Spinal cord (tissue), 10 donors: ENCODE measurements at places on chromosomes 4 and X.
A peak's percentile ranks its signal among the peaks of the same experiment; 100 is the strongest.

GRCh38 chr4:112127803-112128202, 17.5 kb upstream of the FAM241A start:
- no peak for DNase-seq

DNA sequence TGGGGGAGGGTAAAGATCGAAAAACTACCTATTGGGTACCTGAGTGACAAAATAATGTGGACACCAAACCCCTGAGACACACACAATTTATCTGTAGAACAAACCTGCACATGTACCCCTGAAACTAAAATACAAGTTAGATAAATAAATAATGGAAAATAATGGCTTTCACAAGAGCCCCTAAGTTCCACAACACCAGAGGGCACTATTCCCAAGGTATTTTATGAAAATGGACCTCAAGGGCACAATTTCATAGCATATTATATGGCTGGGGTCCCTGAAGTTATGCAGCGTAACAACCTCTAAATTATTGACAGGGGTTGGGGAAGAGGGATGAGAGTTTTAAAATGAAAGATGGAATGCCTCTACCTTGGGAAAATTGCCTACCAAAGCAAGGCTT, 81.3 kb upstream of the TMEM33 start:
- no peak for DNase-seq

DNA sequence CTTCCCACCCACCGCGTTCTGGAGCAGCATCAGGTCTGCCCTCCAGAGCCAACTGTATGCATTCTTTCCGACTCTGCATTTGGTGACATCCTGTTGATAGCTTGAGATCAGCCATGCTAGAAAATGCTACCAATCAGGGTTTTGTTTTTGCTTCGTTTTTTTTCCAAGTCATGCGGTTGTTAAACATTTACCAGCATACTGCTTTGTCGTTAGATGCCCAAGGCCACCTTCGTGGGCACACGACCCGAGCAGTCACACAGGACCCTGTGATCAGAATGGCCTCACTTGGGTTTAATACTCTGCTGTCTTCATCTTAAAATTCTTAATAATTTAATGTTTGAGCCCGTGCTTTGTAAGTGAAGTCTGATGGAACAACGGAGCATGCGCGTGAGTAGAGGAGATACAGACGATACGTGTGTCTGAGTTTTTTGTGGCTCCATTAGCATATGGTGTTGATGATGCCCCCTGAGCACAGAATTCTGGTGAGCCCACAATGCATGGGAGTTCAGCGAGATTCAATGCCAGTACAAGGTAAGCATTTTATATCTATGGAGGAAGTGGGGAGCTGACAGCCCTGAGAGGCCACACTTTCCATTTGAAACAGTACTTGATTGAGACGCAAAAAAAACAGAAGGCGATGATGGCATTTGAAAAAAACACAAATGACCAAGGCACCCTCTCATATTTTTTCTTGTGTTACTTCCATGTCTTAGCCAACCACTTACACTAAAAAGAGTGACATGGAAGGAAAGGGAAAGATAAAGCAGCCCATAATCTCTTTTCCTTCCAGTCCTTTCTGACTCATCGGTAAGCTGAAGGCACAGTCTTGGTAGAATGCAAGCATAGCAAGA, 323.6 kb downstream of the BCOR start:
- no peak for DNase-seq

DNA sequence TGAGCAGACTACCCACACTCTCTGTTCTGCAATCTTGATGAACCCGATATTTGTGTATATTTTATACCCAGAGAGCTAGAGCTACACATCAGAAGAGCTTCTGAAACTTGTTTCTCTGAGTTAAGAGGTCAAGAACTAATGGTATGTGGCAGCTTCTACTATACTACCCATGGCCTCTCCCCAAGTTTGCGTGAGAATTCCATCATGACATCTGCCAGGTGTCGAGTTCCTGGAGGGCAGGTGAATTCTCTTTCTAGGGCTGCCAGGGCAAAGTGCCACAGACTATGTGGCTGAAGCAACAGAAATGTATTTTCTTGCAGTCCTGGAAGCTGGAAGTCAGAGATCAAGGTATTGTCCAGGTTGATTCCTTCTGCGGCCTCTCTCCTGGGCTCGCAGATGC, 4.4 kb downstream of the SORCS2 start:
- no peak for DNase-seq

DNA sequence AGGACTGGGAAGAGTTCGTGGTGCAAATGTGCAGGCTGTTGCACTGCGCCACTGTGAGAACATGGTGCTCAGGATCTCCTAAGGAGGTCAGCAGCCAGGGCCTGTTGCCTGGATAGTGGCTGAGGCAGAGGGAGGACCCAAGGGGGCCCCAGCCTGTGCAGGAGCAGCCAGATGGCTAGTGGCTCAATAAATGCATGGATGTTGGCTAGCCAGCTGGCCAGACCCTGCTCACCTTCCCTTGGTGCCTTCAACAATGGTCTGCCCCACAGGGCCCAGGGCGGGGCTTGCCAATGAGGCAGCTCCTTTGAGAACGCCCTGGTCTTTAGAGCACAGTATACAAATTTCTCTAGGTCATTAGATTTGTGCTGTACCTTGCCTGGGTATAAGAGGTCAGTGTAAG, 67.4 kb downstream of the TNIP2 start:
- no peak for DNase-seq

GRCh38 chr4:15198070-15198727, 195.9 kb downstream of the CPEB2 start:
- peak; percentile 6 for DNase-seq

GRCh38 chr4:109303140-109303496, 660 bp upstream of the COL25A1 start:
- DNase-seq: no peak

DNA sequence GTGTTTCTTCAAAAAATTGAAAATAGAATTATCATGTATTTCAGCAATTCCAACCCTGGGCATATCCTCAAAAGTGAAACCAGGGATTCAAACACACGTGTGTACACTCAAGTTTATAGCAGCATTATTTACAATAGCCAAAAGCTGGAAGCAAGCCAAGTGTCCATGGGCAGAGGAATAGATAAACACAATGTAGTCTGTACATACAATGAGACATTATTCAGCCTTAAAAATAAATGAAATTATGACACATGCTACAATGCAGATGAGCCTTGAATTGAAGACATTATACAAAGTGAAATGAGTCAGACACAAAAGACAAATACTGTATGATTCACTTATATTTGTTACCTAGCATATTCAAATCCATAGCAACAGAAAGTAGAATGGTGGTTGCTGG, 853.4 kb downstream of the STIM2 start:
- no peak for DNase-seq

DNA sequence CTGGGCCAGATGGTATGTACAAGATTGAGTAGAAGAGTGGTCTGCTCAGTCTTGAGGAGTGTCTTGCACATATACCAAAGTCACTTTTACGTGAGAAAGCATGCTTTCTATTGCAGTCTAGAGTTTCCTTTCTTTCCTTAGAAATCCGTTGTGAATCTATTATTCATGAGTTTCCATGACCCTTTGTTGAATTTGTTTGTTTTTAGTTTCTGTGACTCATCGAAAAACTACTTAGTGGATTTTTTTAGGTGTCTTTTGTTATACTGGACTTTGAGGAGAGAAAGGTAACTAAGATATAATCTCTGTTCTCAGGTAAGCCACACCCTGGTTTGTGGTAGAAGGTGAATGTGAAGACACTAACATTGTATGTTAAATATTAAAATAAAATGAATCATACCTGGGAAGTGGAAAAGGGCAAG, 23.0 kb downstream of the GALNT7 start:
- no peak for DNase-seq

- peak; percentile 35 for DNase-seq
Observed at GRCh38 chr4:1356181-1356998, 9.4 kb downstream of the UVSSA start.

- DNase-seq: no peak
Observed at GRCh38 chr4:118352843-118353533, at the start of gene PRSS12. Gene PRSS12, minus strand, starts transcription at chr4:118353003. Its CDS starts 283 bp downstream, at chr4:118352720.

DNA sequence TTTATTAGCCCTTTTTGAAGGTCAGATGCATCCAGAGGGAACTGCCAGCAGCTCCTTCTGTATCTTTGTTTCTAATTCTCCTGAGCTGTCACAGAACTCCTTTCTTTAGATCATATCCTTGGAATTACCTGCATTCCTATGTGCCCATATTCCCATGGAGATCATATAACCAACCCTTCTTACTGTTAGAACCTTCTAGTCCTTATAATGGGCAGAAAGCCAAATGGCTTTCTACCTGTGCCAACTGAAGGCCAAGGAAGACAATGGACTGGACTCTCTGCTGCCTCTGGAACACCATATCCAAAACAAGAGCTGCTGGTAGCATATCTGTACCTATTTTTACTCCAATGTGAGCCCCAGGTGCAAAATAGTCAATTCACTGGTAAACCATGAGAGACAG, 60.7 kb downstream of the TBC1D9 start:
- no peak for DNase-seq

GRCh38 chr4:140870427-140870826, 114.2 kb upstream of the TBC1D9 start:
- no peak for DNase-seq

DNA sequence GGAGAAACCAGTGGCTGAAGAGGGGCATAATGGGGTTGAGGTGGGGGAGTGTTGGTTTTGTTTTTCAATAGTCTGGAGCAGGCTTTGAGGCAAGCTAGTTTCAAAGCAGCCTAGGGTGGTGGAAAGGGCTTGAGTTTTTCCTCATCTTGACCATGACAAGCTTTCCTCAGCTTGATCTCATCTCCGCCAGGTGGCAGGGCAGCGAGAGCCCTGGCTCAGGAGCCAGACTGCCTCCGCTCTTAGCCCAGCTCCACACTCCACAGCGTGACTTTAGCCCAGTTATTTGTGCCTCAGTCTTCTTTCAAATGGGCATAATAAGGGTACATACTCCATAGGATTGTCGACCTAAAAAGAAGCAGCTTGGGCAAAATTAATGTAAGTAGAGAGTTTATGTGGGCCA, 29.9 kb upstream of the SOWAHD start:
- DNase-seq: no peak

GRCh38 chr4:76830612-76830963, 67.4 kb downstream of the SOWAHB start:
- no peak for DNase-seq
